Inflammatory macrophage (primary cell): ENCODE measurements at places on chromosomes 7 and 10.

DNA sequence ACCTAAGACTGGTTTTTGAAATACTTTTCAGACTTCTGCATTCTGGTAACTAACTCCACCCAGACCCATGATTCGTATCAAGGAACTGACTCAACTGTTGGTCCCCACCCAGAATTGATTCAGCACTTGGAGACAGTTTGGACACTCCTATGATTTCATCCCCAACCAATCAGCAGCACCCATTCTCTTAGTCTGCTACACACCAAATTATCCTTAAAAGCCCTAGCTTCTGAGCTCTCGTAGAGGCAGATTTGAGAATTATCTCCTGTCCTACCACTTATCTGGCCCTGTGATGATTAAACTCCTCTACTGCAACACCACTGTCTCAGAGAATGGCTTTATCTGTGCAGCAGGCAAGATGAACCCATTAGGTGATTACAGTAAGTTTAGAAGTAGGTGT, 7.7 kb upstream of the GSTO1 start:
- peak; percentile 96 for DNase-seq

DNA sequence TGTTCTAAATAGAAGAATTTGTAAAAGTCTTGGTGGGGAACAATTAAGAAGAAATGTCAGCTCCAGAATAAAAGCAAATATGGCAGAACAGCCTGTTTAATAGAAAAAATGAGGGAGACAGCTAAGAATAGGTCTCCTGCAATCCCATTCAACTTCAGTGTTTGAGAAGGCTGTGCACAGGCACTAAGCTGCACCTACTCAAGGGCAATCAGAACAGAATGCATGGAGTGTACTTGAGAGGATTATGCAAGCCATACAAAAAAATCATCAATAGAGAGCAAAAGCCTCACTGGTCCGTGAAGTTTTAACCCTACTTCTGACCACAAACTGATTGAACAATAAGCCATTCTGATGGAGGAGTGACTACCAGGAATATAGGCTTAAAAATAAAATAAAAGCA, 690.7 kb upstream of the PCDH15 start:
- DNase-seq, result no peak

DNA sequence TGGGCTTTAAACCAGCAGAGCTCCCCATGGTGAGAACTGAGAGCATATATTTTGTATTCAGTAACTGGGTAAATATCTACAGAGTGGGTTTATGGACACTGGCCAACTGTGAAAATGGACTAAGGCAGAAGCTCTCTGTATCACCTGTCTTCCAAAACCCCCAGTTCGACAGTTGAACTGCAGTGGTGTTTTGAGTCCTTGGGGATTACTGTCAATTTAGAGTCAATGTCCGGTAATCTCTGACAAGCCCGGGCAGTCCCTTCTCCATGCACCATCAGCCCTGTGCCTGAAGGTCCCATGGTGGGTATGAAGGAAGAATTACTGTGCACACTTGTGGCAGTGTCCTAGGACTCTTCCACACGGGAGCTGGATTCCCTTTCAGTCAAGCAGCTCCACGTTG, 235.0 kb downstream of the CCSER2 start:
- no peak for DNase-seq

DNA sequence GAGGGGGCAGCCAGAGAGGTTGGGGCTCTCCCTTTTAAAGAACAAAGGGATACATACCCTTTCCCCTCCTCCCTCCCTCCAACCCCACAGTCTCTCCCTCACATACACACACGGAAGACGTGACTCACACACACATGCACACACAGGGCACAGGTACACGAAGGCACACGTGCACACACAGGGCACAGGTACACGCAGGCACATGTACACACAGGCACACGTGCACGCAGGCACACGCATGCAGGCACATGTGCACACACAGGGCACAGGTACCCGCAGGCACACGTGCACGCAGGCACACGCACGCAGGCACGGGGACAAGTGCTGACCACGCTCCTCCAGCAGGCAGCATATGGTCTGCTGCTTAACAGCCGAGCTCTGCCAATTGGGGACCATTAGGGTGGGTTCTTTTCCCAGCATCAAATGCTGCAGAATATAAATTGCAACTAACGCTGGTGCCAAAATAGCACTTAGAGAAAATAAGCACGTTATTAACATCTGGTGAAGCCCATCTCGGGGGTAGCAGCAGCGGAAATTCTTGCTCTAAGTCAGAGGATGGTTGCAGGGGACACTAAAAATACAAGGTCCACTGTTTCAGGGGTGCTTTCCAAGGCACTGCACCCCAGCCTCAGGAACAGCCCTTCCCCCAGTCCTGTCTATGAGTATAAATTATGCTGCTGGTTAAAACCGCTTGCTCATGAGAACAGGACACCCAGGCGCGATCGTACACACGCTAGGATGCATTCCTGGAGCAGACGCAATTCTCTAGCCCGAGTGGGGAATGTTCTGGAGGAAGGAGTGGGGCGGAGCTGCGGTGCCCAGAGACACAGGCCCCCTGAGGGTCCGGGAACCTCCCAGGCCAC, 55.2 kb upstream of the TNRC18 start:
- DNase-seq, result no peak

DNA sequence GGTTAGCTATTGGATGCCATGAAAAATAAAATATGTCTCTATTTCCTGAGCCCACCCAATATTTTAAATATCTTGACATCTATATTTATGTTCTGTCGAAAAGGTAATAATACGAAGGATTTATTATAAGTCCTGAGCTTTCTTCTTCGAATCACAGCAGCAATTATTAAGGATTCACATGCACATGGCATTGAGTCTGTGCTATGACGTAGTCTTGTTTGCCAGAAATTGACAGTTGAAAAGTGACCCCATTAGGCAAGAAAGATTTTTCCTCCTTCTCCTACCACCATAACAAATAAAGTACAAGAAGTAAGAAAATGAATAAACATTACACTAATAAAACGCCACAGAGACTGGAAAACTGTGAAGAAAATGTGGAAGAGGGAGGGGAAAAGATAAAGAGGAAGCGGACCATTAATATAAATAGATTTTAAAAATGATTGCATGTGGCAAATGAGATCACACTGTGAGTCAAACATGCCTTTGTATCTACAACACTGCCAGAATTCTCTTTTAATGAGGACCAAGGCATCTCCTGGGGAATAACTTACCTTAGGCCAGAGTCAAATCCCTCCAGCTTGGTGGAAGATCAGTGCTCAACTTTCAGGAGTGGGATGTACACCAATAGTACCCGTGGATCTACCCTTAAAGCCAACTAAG, 21.6 kb downstream of the FZD1 start:
- DNase-seq, result peak; percentile 23

- no peak for DNase-seq
Measured at GRCh38 chr10:117652228-117653169, 110.0 kb downstream of the EMX2 start.

DNA sequence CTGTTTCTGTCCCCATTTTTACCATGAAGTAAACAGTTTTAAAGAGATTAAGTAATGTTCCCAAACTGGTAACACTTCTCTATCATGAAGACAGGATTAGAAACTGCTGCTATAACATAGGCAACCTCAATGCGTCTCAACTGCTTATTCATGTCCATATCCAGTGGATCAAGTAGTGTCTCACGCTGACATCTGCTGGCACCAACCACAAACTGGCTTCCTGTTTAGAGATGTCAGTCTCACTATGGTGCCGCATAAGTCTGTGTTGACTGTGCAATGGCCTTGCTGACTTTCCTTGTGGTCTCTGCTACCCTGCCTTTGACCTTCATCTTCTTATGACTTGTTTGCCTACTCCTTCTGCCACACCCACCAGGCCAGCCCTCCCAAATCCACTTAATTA, 369.6 kb upstream of the DPP6 start:
- DNase-seq, result no peak

- DNase-seq, result no peak
Measured at GRCh38 chr10:26806557-26806956, 54.2 kb downstream of the ABI1 start.

DNA sequence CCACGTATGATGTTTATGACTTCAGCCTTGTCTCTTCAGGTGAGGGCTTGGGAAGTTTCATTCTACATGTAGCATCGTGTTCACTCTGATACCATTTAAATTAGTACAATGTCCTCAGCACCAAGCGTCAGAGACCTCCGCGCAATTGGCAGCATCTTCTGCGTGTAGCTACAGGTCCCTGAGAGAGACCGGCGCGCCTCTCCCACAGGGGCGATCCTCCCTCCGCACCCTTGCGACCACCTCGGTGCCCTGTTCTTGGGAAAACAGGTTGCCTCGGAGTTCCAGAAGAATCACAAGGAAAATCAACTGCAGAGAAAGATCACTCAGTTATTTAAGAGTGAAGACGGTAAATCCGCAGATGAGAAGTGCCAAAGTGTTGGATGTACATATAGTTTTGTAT, 206.2 kb downstream of the GATA3 start:
- no peak for DNase-seq

GRCh38 chr7:148153616-148154284, 436.8 kb upstream of the C7orf33 start:
- no peak for DNase-seq

DNA sequence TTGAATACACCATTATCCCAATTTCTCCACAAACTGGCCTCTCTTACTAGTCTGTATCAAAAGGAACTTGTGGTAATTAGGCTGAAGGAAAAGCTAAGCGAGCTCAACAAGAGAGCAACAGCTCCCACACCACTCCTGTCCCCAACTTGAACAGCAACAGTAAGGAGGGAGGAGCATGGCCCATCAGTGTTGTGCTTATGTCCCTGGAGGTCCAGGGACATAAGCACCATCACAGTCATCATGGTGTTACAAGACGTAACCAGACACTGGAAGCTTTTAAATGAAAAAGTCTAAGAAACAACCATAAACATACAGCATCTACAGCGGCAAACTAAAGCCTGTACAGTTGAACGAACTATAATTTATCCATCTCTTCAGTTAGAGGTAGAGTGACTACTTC, 989 bp downstream of the ERLIN1 start:
- DNase-seq, result peak; percentile 25

DNA sequence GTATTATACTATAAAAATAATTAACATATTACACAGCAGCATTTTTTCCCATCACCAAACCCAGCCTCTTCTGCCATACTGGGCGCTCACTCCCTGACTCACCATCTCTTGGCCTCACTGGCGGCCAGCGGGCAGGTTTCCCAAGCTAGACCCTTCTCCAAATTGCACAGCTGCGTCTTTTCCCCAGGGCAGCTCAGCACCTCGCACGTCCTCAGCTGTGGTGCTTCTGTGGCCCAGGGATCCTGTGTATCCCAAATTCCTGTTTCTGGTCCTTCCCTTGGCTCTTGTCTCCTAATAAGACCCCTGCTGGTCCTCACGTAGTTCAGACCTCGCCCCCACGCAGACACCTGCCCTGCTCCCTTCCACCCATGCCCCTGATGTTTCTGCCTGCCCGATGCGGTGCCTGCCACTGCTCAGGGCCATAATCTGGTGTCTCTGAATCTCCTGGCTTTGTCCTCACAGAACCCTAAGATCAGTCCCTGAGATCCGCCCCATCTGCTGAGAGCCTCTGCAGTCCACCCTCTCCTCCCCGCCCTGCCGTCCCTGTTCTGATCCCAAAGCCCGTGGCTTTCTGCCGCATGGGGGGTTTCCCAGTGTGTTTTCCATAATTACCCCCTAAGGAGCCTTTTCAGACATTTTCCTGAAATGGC, 290.1 kb downstream of the TCERG1L start:
- no peak for DNase-seq

GRCh38 chr10:77581738-77582137, 55.9 kb downstream of the KCNMA1 start:
- DNase-seq, result no peak
